Kidney (tissue), 22 donors: ENCODE measurements at places on chromosomes 16 and 17. TPM values are rescaled to one million over a fixed set of nuclear protein-coding genes. Genes with fewer than 3 reads are reported as not detected.

- DNase-seq: no peak
These were observed 19.8 kb upstream of the CMIP start for GRCh38 chr16:81424771-81425170.

GRCh38 chr17:29060475-29060874 is 17.5 kb downstream of the PIPOX start:
- DNase-seq: no peak

GRCh38 chr16:4746991-4747574 is 12.7 kb downstream of the DNAAF8 start:
- DNase-seq: peak; percentile 50

DNA sequence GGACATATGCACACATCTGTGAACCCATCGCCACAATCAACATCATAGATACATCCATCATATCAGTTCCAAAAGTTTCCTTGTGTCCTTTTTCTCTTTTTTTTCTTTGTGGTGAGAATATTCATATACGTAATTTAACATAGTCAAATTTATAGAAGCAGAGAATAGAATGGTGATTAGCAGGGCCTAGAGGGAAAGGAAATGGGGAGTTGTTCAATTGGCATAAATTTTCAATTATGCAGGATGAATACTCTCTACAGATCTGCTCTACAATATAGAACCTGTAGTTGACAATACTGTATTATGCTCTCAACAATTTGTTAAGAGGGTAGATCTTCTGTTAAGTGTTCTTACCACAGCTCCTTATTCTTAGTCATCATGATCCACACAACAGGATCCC is 413.2 kb downstream of the SHISA9 start:
- no peak for DNase-seq

DNA sequence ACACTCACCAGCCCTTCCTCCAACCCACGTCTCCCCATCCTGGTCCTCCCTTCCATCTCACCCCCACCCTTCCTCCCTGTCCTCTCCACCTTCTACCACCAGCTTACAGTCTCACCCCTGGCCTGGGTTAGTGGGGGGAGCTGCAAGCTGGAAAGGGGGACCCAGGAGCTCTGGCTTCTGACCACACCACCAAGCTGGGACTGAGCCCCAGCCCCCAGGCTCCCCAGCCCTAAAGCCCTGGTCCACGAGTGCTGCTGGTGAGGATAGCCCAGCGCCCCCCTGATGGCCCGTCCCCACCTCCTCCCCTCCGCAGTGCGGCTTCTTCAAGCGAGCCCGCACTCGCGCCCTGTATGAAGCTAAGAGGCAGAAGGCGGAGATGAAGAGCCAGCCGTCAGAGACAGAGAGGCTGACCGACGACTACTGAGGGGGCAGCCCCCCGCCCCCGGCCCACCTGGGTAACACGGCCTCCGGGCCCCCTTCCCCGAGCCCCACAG is 7.2 kb upstream of the PDK2 start:
- DNase-seq: no peak

GNAO1 gene
- polyA plus RNA-seq: 1.5 TPM

DNA sequence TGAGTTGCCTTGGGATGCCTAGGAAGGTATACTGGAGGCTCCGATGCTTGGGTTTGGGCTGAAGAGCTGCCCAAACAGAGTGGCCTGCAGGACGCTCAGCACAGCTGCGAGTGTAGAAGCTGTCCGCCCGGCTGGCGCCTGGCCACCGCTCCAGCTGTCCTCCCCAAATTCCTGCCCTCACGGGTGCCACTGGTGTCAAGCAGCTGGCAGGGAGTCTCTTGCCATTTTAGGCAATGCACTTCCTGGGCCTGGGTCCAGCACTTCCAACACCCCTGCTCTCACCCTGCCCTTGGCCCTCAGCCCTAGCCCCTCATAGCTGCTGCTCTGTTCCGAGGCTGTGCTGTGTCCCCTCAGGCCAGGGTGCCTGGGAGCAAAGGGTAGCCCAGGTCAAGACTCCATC is 5.2 kb upstream of the PKMYT1 start:
- DNase-seq: no peak

- no peak for DNase-seq
These were observed 12.2 kb downstream of the CHTF8 start for GRCh38 chr16:69120096-69120664.
